ENCODE measurements at places on chromosomes 11 and 22.

GRCh38 chr22:32132783-32133182 lies 26.3 kb downstream of the C22orf42 start:
- no peak for DNase-seq

DNA sequence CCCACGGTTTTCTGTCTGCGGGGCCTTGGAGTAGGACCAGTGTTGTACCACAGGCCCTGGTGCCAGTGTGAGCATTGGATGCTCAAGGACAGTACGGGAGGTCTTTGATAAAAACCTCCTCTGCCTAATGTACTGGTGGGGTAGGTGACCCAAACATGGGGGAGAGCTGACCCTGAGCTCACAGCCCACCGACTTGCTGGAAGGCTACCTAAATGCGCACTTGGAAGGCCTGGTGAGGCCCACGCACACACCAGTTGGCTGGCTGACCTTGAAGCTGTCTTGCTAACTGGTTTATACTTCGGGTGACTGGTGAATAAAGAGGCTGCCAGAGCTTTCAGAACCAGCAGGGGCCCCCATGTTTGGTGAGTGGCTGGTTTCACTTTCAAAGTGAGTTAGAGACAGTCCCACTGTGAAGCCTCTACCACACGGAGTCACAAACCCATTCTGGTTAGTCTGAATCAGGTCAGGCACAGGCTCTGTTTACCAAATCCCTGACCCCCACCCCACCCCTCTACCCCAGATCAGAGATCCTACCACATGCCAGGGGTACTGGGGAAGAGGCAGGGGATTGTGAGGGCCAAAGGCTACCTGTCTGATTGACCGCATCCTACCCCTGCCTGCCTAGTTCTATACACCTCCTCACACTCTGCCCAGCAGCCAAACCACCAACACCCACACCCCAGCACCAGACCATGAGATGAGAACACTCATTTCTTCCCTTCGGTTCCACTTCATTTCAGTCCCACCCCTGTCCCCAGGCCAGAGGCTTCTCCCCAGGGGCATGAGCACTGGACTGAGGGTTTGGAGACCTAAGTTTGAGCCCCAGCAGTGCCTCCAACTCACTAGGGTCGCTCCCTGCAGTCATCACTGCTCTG lies 12.7 kb upstream of the IL2RB start:
- DNase-seq: no peak

DNA sequence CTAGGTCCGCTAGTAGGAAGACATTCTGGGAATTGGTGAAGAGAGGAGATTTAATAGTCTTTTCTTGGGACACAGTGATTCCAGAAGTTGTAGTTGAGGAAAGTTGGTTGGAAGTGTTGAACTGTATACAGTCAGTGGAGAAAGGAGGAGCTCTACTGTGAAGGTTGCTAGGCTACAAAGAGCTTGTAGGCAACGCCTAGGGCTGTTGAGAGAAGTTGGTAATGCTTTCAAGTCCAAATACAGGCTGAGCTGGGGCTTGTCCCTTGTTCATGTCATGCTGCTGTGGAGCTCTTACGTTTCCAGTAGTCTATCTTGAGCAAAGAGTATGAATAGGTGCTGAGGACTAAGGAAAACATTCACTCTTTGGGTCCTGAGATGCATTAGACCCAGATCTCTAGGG lies 1.1 kb downstream of the TBCEL start:
- DNase-seq: no peak

- DNase-seq: no peak
Measured at GRCh38 chr11:122207921-122208764, 92.1 kb upstream of the BLID start.

DNA sequence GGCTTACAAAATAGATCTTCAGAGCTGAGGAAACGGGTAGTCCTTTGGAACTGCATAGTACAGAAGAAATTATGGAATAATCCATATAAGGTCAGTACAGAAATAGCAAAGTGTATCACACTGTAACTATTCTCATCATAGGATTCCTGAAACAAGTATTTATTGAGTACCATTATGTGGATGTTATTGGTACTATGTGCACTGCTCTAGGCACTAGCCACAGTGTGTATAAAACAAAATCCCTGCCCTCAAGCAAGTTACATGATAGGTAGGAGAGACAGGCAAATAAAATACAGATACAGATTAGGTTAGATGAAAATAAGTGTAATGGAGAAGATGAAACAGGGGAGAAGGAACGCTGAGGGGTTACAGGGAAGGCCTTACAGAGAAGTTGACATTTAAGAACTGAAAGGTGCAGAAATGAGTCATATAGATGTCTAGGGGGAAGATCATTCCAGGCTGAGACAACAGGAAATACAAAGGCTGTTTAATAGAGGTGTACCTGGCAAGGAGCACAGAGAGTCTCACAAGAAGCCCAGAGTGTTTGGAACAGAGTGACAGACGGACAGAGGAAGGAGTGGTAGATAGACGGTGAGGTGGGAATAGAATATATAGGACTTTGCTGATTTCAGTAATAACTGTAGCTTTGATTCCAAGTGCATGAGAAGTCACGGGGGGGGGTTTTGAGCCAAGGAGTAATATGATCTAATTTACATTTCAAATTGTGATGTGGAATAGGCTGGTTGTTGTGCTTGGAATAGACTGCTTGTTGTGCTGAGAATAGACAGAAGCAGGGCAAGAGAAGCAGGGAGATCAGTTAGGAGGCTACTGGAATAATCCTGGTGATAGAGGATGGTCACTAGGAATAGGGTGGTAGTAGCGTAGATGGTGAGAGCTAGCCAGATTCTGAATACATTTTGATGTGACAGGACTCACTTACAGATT lies 13.7 kb downstream of the RNF141 start:
- no peak for DNase-seq

- DNase-seq: no peak
Measured at GRCh38 chr11:19846654-19847305, 134.1 kb downstream of the NAV2 start.

- DNase-seq: no peak
Measured at GRCh38 chr11:101187748-101188147, 58.1 kb upstream of the PGR start.

DNA sequence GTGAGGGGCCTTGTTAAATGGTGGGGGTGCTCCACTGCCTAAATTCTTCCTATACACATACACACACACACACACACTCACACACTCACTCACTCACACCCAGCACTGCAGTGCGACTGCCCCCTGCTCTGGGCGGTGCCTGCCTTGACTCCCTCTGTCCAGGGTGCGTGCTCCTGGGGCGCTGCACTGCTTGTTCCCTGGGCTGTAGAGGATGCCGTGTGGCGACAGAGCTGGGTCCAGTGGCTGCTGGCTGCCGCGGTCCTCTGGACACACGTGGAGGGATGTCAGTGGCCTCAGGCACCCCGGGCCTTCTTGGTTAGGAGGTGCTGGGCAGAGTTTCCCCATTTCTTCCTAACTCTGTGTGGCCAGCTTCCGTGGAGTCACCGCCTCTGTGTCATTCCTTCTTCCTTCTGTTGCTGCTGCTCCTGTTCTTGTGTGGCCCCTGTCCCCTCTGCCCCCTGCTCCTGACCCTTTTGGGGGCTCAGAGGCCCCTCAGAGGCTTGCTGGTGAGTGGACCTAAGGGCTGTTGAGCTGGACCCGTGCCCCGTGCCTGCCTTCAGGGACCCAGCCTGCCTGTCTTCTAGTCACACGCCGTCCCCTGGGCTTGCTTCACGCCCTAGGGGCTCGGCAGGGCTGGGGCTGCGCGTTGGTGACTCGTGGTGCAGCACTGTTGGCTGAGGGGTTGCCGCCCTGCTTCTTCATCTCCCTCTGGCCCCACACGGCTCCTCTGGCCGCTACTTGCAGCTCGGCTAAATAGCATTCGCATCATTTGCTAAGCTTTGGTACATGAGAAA lies 147.0 kb downstream of the TBC1D22A start:
- no peak for DNase-seq

All from stimulated activated CD8-positive, alpha-beta memory T cell treated with anti-CD3 and anti-CD28 coated beads, Interleukin-7, amount 100 ng/mL, for 1 hour (primary cell).